ENCODE measurements at places on chromosomes 5 and 9.
A peak's percentile ranks its signal among the peaks of the same experiment; 100 is the strongest.

- DNase-seq: no peak
These were observed 41.2 kb downstream of the ANKS6 start for GRCh38 chr9:98755006-98755618.

GRCh38 chr5:38608874-38609273, 52.4 kb upstream of the LIFR start:
- DNase-seq: no peak

DNA sequence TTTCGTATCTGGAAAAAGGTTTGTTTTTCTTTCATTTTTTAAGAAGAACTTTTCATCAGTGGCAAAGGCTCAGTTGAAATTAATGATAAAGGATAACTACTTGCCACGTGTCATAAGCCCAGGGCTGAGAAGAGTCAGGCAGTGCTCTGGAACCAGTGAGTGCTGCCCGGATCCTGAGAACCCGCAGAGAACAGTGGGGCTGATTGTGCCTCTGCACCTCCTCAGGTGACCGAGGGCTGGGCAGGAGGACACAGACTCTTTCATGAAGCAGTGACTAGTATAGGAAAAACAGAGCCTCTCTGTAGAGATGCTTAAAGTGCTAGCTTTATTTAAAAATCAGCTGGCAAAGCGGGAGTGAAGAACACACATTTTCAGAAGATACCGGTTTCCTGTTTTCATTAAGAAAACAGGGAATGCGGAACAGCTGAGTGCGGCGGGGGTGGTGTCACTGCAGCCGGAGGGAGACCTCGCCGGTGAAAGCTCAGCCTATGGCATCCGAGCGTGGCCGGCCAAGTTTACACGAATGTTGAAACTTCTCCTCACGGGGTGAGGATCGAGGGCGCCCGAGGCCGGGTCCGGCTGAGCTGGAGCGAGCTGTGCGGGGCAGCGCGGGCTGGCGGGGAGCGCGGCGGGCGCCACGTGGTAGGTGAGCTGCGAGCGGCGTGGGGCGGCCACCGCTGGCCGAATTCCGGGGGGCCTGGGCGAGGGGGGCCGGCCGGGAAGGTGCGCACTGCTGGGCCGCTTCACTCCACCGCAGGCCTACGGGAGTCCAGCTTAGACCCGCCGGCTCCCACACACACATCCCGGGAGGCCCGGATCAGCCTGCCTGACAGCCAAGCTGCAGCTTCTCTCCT, 134.7 kb upstream of the DMRT1 start:
- DNase-seq: no peak

DNA sequence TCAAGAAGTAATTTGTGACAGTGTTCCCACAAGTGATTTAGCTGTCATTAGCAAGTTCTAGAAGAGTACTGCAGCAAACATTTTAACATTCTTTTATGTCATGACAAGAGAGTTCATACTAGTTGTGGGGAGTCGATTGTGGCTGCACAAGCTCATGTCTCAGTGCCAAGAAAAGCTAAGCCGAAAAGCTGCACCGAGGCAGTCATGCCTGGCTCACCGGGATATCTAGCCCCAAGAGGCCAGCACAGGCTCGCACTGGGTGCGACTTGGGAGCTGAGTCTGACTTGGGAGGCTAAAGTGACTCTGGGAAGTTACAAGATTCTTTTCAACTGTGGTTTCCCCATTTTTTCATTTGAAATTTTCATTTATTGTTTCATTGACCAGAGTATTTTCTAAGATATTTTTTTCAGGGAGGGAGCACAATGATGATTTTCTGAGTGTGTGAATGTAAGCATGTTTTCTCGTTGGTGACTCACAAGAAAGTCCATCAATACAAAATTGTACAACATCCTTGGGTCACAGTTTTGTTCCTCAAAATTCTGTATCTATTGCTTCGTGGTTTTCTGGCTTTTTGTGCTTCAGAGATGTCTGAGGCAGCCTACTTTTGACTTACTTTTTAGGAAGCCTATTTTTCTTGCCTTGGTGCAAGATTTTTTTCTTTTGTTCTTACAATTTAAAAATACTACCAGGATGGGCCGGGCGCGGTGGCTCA, 18.7 kb downstream of the CAST start:
- no peak for DNase-seq

GRCh38 chr5:51202161-51202560, 181.1 kb upstream of the ISL1 start:
- no peak for DNase-seq

DNA sequence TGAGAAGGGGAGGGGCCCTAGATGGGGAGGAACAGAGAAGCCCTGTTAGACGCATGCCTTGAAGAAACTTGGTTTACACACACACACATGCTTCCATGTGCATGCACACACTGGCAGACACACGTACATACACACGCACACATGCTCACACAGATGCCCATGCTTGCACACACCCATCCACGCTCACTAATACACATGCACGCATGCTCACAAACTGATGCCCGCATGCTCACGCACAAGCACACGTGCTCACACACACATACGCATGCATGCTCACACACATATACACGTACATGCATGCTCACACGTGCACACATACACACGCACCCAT, 32.1 kb upstream of the EGFL7 start:
- no peak for DNase-seq

DNA sequence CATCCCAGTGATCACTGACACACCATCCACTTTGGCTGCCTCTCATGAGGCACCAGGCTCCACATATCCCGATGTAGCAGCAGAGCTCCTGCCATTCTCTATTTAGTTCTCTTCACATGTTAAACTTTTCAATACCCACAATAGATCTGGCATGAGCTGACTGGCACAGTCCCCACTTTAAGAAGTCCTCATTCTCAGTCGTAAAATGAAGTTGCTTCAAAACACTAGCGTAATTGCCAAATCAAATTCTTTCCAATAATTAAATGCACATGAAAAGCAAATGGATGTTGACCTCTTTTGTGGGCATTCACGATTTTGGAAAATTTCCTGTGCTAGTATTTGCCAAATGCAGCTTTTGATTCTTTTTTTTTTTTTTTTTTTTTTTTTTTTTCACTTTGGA, 32.4 kb downstream of the HAPLN1 start:
- DNase-seq: no peak

DNA sequence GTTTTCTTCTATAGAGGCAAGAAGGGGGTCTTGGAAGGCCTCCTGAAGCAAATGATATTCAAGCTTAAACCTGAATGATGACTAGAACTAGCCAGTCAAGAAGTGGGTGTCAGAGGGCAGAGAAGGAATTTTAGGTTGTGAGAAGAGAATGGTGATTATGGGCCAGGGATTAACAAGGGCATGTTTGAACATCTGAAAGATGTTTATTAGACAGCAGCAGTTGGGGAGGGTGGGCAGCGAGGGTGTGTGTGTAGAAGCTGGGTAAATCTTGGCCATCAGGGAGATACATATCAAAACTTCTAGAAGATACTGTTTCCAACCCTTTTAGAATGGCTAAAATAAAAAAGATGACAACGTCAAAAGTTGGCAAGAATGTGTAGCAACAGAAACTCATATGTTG, 54.5 kb downstream of the MAN2A1 start:
- DNase-seq: no peak

DNA sequence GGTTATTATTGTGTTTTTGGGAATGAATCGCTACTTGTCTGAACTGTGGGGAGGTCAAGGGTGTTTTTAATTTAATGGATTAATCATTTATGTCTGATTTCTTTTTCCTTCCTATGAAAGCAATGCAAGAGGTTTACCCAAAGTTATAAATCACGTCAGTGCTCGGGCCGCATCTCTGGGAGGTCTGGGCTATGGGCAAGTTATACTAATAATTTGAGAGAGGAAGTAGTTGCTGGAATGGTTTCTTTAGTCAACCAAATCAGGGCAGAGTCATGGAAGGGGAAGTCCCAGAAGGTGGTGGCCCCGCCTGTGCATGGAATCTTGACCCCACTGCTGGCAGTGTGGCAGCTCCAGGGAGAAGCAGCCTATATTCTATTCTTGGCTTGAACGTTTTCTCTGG, 180.2 kb downstream of the HSPA4 start:
- no peak for DNase-seq

DNA sequence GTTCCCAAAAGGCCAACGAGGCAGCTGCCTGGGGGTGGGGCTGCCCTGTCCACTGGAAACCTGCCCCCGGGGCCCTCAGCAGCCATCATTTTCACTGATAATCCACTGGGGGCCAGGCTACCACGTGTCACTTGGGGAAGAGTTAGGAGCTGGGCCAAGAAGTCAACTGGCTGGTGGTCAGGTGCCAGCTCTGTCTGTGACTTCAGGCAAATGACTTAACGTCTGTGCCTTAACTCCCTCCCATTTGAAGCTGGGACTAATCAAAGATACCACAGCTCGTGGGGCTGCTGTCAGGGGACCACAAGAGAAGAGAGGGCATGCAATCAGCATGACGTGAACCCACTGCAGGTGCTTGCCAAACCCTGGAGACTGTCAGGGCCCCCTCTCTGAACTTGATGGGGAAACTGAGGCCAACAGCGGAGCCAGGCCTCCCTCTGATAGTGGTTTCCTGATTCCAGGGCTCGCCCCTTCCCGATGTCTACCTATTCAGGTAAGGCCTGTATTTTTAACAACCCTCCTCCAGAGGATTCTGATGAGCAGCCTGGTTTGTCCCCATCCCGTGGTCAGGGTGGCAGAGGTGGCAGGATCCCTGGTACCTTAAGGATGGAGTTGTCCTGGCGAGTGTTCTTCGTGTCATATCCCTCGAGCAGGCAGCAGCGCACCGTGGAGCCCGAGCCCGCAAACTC, 12.3 kb upstream of the DPM2 start:
- no peak for DNase-seq

DNA sequence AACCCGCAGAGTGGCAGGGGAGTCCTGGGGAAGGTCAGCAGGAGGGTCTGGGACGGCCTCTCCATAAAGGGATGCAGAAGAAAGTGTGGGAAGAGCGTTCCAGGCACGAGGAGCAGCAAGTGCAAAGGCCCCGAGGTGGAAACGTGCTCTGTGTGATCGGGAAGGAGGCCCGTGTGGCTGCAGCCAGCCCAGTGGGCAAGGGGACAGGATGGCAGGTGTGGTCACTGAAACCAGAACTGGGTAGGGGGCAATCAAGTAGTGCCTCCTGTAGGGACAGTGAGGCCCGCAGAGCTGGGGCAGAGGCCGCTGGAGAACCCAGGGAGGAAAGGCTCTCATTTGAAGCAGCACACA, 16.3 kb upstream of the LAMC3 start:
- DNase-seq: no peak

DNA sequence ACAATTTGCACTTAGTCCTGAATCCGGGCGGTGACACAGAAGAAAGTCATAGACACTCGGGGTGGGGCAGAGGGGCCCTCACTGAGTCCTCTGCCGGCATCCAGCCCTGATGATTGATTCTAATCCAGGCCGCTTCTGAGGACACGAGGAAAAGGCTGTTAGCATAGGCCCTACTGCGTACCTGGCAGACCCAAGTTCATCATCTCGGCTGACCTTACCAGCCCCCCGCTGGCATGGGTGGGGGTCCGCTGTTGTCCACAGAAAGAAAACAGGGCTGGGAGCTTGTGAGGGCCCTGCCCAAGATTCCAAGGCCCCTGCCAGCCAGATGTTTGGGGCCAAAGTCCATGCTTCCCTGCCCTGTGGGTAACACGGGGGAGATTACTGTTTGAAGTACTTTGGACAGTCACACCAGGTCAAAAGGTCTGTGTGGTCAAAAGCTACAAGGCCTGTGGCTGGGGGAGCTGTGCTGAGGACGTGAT, 24.5 kb downstream of the ERGIC1 start:
- DNase-seq: no peak

GRCh38 chr9:8734760-8735159, 935.2 kb upstream of the DMAC1 start:
- peak; percentile 16 for DNase-seq

Measured in AG09309 (cell line).